ENCODE measurements at places on chromosomes 5 and 9.

- no peak for DNase-seq
Observed at GRCh38 chr5:8944005-8944404, 601.9 kb downstream of the SEMA5A start.

DNA sequence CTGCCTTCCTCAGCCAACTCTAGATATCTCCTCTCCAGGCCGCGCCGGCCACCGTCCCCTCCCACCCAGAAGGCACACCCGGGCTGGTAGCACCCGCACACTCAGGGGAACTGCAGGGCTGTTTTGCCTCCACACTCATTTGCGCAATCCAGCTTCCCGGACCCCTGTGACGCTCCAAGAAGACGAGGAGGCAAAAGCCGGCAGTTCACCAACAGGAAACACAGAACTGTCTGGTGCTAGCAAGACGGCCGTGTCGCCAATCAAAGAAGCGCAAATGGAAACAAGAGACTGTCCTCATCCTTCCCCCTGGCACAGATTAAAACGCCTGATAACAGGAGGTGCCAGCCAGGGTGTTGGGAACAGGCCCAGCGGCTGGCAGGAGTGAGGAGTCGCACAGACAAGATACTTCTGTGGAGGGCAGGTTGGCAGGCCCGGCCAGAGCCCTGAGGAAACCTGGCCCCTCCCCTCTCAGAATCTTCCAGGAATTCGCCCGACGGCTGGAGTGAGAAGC, 7.8 kb downstream of the AGPAT2 start:
- no peak for DNase-seq

- no peak for DNase-seq
Observed at GRCh38 chr9:88531920-88532698, 2.9 kb upstream of the NXNL2 start.

- no peak for DNase-seq
Observed at GRCh38 chr9:81683238-81683637, 6.1 kb downstream of the TLE1 start.

GRCh38 chr9:127224178-127224882, 40.2 kb upstream of the GARNL3 start:
- DNase-seq = peak; percentile 64

- no peak for DNase-seq
Observed at GRCh38 chr9:38062498-38063362, 6.3 kb downstream of the SHB start.

GRCh38 chr5:66645039-66645438, 48.8 kb downstream of the MAST4 start:
- no peak for DNase-seq

- DNase-seq = no peak
Observed at GRCh38 chr5:145838276-145838675, 3.1 kb upstream of the PRELID2 start.

- DNase-seq = no peak
Observed at GRCh38 chr9:123771690-123772089, 158.2 kb downstream of the DENND1A start.

DNA sequence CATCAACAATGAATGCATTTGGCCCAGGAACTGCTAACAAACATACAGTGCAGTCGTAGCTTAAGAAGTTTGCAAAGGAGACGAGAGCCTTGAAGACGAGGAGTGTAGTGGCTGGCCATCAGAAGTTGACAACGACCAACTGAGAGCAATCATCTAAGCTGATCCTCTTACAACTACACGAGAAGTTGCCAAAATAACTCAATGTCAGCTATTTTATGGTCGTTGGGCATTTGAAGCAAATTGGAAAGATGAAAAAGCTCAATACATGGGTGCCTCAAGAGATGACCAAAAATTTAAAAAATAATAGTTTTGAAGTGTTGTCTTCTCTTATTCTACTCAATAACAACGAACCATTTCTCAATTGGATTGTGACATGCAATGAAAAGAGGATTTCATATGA, 757.7 kb upstream of the CHD1 start:
- DNase-seq = no peak

- DNase-seq = no peak
Observed at GRCh38 chr5:73668017-73668416, 42.0 kb downstream of the ARHGEF28 start.

DNA sequence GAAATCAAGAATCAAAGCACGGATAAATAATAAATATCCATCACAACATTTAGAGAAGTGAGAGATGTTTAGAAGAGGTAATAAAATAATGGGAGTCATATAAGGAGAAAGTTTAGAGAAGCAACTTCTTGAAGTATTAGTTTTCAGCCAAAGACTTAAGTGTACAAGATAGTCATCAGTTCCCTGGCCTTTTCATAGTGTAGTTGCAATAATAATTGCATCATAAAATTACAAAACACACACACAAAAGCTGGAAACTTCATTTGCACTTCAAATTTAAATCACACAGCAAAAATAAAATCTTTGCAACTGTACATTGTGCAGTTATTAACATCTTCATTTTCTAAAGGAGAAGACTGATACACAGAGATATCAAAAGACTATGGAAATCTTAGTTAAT, 319.1 kb upstream of the RGMB start:
- no peak for DNase-seq

DNA sequence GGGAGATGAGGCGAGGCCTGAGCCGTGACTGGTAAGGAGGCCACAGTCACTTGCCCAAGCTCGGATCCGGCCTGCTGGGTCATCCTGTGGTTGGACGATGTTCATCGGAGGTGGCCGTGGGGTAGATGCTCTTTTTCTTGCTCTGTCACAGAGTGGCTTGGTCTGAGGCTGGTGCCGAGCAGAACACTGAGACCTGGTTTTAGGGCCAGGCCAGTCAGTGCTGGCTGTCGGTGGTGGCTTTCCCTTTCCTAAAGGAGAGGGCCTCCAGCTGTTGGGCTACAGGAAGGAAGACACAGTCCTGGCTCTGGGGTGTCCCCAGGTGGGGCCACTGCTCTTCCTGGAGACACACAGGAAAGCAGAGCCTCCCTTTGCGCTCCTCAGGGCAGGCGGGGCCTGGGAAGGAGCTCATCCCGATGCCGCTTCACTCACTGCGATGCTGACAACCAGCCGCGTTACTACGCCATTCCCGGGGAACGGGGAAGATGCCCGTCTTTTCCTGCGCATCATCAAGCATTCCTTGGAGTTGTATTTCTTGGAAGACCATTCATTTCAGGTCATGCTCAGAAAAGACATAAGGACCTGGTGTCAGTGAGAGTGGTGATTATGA, 254.8 kb upstream of the IRX4 start:
- no peak for DNase-seq

DNA sequence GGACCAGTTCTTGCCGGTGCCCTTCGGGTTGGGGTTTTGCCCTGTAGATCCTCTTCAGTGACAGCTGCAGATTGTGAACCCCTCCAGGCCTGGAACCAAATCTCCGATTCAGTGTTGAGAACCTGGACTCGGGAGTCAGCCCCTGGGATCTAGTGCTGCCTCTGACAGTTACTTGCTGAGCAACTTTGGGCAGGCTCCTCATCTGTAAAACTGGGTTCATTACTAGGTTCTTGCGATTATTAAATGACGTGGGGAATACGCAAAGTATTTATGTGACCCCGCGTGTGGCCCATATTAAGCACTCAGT, 600 bp downstream of the ERCC6L2 start:
- no peak for DNase-seq

DNA sequence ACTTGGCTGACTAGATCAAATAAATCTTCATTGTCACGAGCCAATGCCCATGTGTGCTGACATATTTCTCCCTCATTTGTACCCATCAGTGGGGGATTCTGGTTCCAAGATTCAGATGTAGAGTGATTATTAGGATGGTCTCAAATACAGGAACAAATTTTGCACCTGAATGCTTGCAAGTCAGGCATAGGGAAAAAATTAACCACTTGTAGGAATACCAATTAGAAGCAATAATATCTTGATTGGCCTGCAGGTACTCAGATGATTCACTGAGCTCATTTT, 69.5 kb downstream of the DMAC1 start:
- DNase-seq = no peak

- no peak for DNase-seq
Observed at GRCh38 chr5:157216391-157217142, 35.9 kb downstream of the ITK start.

DNA sequence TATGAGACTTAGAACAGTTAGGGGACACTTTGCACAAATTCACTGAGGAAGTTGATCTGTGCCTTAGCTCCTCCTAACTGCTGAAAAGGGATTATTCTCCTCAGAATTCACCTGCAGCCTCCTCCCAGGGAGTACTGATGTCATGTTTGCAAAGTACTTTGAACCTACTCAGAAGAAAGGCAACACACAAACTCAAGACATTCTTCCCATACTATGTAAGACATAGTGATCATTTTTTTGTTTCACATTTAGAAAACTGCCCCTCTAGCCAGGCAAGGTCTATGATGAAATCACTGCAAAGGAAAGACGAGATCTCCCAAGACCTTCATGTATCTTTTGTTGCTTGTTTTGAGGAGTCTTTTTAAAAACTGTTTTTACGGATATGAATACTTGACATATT, 10.6 kb upstream of the VLDLR start:
- DNase-seq = no peak

- no peak for DNase-seq
Observed at GRCh38 chr5:54367844-54368243, 57.5 kb upstream of the ARL15 start.

GRCh38 chr9:15426019-15426418, 3.3 kb downstream of the SNAPC3 start:
- no peak for DNase-seq

- no peak for DNase-seq
Observed at GRCh38 chr5:137036640-137037039, 462.5 kb downstream of the SPOCK1 start.

DNA sequence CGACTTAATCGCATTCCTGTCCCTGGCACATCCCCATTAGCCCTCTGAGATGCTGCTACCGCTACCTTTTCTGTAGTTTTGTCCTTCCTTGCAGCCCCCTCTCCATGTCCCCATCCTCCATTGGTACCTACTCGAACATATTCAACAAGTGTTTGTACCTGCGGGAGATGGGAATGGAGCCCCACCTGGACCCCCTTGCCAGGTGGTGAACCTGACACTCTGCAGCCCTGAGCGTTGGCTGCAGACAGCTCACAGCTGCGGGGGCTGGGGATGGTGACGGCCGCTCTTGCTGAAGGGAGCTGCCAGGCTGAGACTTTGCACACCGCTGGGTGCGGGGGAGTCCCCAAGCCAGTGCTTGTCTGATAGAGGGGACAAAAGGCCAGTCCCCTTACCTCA, 96.3 kb upstream of the DAP start:
- no peak for DNase-seq

- DNase-seq = no peak
Observed at GRCh38 chr9:14140096-14140697, 173.7 kb downstream of the NFIB start.

DNA sequence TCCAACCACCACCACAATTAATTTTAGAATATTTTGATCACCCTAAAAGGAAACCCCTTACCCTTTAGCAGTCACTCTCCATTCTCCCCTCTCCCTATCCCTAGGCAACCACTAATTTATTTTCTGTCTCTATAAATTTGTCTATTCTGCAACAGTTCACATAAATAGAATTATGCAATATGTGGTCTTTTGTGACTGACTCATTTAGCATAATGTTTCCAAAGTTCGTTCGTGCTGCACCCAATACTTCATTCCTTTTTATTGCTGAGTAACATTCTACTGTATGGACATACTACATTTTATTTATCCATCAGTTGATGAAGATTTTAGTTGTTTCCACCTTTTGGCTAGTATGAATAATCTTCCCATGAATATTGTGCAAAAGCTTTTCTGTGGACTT, 18.2 kb upstream of the CDC20B start:
- no peak for DNase-seq

GRCh38 chr9:7185612-7186011, 427.8 kb downstream of the KDM4C start:
- no peak for DNase-seq

DNA sequence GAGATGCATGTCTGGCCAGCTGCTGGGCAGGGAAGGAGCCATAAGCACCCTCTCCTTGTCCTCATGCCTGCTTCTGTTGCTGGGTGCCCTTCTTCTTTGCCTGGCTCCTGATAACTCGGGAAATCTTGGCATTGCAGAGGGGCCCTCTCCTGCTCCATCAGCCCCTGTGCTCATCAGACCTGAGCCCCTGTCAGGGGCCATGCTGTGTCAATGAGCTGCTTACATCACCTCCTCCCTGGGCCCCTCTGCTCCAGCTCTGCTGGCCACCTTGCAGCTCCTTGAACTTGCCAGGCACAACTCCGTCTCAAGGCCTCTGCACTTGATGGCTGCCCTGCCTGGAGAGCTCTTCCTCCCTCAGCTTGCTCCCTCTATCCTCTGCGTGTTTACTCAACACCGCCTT, 194.3 kb downstream of the TTLL11 start:
- DNase-seq = no peak

DNA sequence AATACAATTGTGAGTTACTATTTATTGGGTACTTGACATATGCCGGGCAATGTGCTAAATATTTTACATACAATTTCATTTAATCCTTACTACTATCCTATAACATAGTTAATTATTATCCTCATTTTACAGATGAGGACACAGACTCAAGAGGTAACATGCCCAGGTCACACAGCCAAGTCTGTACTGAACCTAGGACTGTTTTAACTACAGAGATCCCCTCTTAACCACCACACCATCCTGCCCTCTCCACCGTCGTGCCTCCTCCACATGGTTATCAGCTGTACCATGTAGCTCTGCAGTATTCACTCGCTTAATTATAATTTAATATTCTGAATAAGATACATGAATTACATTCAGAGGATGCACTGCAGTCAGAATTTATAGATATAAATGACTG, 5.3 kb downstream of the RAB14 start:
- no peak for DNase-seq

DNA sequence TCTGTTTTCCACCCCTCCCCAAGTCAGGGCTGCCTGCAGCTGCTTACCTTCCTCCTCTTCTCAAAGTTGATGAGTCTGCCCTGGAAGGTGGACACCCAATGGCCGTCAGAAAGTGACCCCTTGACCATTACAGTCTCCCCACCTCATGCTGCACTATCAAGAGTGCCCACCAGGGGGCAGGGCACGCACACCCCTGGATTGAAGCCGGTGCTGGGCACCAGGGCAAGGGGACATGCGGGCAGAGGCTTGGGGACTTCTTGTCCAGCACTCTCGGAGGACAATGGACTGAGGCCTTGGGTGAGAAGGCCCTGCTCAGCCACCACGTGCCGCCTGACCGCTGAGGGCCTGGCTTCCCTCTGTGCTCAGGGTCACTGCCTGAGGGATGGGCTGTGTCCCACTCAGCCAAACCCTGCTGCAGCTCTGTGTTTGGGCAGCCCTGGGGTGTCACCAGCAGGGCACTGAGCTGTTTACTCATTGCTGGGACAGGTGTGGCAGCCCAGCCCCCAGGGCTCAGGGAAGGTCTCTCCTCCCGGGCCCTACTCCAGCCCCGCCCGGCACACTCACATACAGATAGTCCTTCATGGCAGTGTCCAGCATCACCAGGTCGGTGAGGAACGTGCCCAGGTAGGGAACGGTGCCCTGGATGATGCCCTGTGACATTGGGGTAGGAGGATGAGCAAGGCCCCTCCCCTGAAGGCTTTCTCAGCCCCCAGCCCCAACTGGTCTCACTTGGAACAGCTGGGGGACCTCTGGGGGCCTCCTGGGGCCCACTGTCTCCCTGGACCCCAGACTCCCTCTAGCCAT, 17.7 kb downstream of the RALGDS start:
- DNase-seq = peak; percentile 42

Measured in stimulated activated CD8-positive, alpha-beta memory T cell treated with anti-CD3 and anti-CD28 coated beads, Interleukin-2, amount 100 ng/mL, for 1 hour (primary cell).